A549 treated with dexamethasone at 1 μM for 4 hours (cell line): ENCODE measurements at places on chromosomes 16 and 17. TPM values are rescaled to one million over a fixed set of nuclear protein-coding genes. Genes with fewer than 3 reads are reported as not detected.

PRSS22 gene
- total RNA-seq: 0.35 to 1.5 TPM (median 0.65 TPM) in 5 replicates

MT3 gene
- total RNA-seq: 0.34 to 0.82 TPM (median 0.54 TPM) in 4 of 5 replicates, not detected in the other

NPIPB9 gene
- total RNA-seq: 1.1 to 2.2 TPM (median 1.6 TPM) in 5 replicates

SMIM36 gene
- not detected in 5 replicates for total RNA-seq

SHBG gene
- 0.27 to 0.56 TPM (median 0.43 TPM) in 5 replicates for total RNA-seq

KRT31 gene
- 0.05 TPM in 1 of 5 replicates, not detected in the others for total RNA-seq

FOXL1 gene
- 1.4 to 2.2 TPM (median 2.0 TPM) in 5 replicates for total RNA-seq

SLC38A8 gene
- not detected in 5 replicates for total RNA-seq

GLP2R gene
- 8.0 to 14.4 TPM (median 9.5 TPM) in 5 replicates for total RNA-seq

HES7 gene
- total RNA-seq: 2.3 to 4.9 TPM (median 3.7 TPM) in 5 replicates

PGAP6 gene
- 24.8 to 39.9 TPM (median 34.7 TPM) in 5 replicates for total RNA-seq

APOBR gene
- 0.06 to 0.08 TPM (median 0.06 TPM) in 4 of 5 replicates, not detected in the other for total RNA-seq

KRTAP9-4 gene
- not detected in 5 replicates for total RNA-seq

KRT16 gene
- 0.83 to 1.5 TPM (median 1.4 TPM) in 5 replicates for total RNA-seq

ITGA2B gene
- total RNA-seq: 1.1 to 2.3 TPM (median 1.4 TPM) in 5 replicates

HSD11B2 gene
- 1.6 to 3.3 TPM (median 2.4 TPM) in 5 replicates for total RNA-seq
